Naive thymus-derived CD8-positive, alpha-beta T cell (primary cell): ENCODE measurements at places on chromosomes 6 and 20.

DNA sequence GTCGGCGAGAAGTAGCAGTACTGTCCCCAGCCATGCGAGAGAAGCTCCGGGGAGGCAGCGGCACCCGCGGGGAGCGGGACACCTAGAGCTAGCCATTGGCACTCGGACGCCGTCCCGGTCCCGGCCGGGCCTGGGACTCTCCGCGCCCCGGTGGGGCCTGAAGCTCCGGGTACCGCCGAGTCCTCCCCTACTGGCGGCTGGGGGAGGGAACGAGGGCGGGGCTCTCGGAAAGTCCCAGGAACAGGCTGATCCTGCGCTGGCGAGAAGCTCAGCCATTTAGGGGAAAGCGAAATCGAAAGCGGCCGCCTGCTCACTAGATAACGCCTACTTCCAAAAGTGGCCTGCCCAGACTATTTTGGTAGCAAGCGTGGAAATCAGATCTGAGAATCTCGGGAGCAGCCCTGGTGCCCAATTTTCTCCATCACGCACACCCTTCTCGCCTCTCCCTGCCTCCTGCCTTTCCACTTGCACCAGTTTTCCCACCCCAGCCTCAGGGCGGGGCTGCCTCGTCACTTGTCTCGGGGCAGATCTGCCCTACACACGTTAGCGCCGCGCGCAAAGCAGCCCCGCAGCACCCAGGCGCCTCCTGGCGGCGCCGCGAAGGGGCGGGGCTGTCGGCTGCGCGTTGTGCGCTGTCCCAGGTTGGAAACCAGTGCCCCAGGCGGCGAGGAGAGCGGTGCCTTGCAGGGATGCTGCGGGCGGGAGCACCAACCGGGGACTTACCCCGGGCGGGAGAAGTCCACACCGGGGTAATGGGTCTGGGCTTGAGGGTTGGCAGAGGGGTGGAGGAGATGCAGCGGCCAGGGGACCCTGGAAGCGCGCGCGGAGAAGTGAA lies at the start of the genes PSMB9 and TAP1:
Gene PSMB9 (plus strand): TSS at position 652 of the 835 bp plus-strand sequence. CDS start 38 bp downstream, at position 690.
Gene TAP1 (minus strand): TSS at position 164 of the 835 bp plus-strand sequence. CDS start 68 bp downstream, at position 96.
- peak within 1 kb of the TSS; percentile 98 for H3K4me3 ChIP-seq
- no peaks in the 10 kb centered on the region for H3K27me3 ChIP-seq
- peak; percentile 92 for DNase-seq
- peaks cover 50% of the 10 kb centered on the region for H3K36me3 ChIP-seq
- peaks cover 68% of the 10 kb centered on the region for H3K4me1 ChIP-seq
- H3K27ac ChIP-seq: peak within 1 kb of the TSS; percentile 99

DNA sequence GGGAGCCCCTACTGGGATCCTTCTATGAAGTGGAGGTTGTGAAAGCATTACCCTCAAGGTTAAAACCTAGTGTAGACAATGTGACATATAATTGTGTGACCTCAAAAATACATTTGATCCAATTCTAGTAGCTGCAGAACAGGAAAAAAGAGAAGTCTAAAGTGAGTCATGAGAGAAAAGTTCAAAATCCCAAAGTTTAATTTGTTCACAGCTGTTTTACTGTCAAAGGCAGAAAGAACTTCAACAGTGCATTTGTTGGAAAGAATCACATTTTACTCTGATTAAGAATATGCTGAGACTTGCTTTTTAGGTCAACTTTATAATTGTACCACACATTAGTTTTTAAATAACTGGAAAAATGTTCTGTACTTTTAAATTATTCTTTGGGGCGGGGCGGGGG lies 1027.4 kb upstream of the FLRT3 start:
- no peaks in the 10 kb centered on the region for H3K4me1 ChIP-seq
- no peak overlapping the region for H3K27ac ChIP-seq
- H3K27me3 ChIP-seq: no peaks in the 10 kb centered on the region
- no peak overlapping the region for H3K4me3 ChIP-seq
- H3K36me3 ChIP-seq: no peaks in the 10 kb centered on the region

- peaks cover 2% of the 10 kb centered on the region for H3K4me1 ChIP-seq
- H3K36me3 ChIP-seq: peaks cover 3% of the 10 kb centered on the region
- H3K27me3 ChIP-seq: no peaks in the 10 kb centered on the region
- H3K4me3 ChIP-seq: no peak overlapping the region
- no peak overlapping the region for H3K27ac ChIP-seq
Measured at GRCh38 chr6:80457439-80457933, 351.0 kb downstream of the BCKDHB start.

GRCh38 chr6:135464634-135465033 lies 32.9 kb downstream of the AHI1 start:
- H3K27ac ChIP-seq: no peak overlapping the region
- no peak for DNase-seq
- no peak overlapping the region for H3K4me3 ChIP-seq
- no peaks in the 10 kb centered on the region for H3K36me3 ChIP-seq
- H3K4me1 ChIP-seq: no peaks in the 10 kb centered on the region

- H3K4me3 ChIP-seq: no peak overlapping the region
- no peak overlapping the region for H3K27ac ChIP-seq
- no peaks in the 10 kb centered on the region for H3K4me1 ChIP-seq
- peaks cover 22% of the 10 kb centered on the region for H3K36me3 ChIP-seq
- DNase-seq: no peak
- no peaks in the 10 kb centered on the region for H3K27me3 ChIP-seq
Measured at GRCh38 chr6:25456249-25457040, 177.3 kb downstream of the CARMIL1 start.

DNA sequence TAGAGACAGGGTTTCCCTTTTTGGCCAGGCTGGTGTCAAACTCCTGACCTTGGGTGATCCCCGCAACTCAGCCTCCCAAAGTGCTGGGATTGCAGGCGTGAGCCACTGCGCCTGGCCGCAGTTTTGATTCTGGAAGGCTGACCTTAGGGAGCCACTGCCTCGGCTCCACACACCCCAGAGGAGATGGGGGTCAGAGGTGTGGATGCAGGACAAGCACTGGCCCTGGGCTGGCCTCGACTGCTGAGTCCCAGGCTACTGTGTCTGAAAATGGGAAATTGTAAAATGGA lies 1.5 kb downstream of the ZBP1 start:
- peak overlapping the region; percentile 87 for H3K4me3 ChIP-seq
- peaks cover 78% of the 10 kb centered on the region for H3K4me1 ChIP-seq
- no peaks in the 10 kb centered on the region for H3K36me3 ChIP-seq

DNA sequence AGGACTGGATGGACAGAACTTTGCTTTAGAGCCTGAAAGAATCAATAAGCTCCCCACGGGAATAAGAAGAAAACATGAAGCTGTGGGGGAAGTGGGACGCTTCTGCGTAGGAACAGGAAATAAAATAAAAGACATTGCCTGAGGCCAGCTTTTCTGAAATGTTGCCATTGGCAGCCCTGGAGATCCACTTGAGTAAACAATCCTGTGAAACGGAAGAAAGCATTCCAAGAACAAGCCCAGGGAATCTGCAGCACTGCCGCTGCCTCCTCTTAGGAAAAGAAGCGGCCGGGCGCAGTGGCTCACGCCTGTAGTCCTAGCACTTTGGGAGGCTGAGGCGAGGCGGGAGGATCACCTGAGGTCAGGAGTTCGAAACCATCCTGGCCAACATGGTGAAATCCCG lies 182.3 kb upstream of the RALGAPA2 start:
- no peaks in the 10 kb centered on the region for H3K4me1 ChIP-seq
- no peak for DNase-seq
- no peak overlapping the region for H3K4me3 ChIP-seq
- no peaks in the 10 kb centered on the region for H3K36me3 ChIP-seq
- peaks cover 7% of the 10 kb centered on the region for H3K27me3 ChIP-seq
- no peak overlapping the region for H3K27ac ChIP-seq
